NT2/D1 (cell line): ENCODE measurements at places on chromosomes 16 and 17.

GRCh38 chr16:31273676-31274075 lies 13.9 kb downstream of the ITGAM start:
- no peak for DNase-seq

- no peak for DNase-seq
Measured at GRCh38 chr16:54359555-54359954, 73.0 kb upstream of the IRX3 start.

- DNase-seq = no peak
Measured at GRCh38 chr16:66278604-66279262, 87.8 kb upstream of the CDH5 start.

- DNase-seq = no peak
Measured at GRCh38 chr16:76235426-76235825, 41.8 kb upstream of the CNTNAP4 start.

GRCh38 chr17:57918017-57918895 lies 37.0 kb downstream of the CUEDC1 start:
- no peak for DNase-seq

- no peak for DNase-seq
Measured at GRCh38 chr17:47660064-47660492, 10.4 kb downstream of the KPNB1 start.

- DNase-seq = no peak
Measured at GRCh38 chr16:56800355-56800754, 64.7 kb upstream of the SLC12A3 start.

DNA sequence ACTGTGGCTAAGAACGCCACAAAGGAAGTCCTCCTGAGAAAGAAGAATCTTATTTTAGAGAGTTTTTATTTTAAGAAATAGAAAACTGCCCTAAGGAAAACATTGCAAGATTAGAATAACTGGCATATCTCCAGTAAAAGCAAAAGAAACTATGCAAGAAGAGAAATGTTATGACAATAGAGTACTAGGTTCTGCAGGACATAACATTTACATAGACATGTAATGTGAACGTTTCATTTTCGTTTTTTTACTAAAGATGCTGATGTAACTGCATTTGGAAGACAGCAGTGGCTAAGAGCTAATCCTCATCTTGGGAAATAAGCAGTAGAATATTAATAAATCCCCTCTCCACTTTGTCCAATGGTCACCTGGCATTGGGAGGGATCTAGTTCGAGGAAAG lies 7.8 kb upstream of the ASGR2 start:
- DNase-seq = no peak

GRCh38 chr17:66975188-66975587 lies 10.7 kb downstream of the CACNG4 start:
- no peak for DNase-seq

DNA sequence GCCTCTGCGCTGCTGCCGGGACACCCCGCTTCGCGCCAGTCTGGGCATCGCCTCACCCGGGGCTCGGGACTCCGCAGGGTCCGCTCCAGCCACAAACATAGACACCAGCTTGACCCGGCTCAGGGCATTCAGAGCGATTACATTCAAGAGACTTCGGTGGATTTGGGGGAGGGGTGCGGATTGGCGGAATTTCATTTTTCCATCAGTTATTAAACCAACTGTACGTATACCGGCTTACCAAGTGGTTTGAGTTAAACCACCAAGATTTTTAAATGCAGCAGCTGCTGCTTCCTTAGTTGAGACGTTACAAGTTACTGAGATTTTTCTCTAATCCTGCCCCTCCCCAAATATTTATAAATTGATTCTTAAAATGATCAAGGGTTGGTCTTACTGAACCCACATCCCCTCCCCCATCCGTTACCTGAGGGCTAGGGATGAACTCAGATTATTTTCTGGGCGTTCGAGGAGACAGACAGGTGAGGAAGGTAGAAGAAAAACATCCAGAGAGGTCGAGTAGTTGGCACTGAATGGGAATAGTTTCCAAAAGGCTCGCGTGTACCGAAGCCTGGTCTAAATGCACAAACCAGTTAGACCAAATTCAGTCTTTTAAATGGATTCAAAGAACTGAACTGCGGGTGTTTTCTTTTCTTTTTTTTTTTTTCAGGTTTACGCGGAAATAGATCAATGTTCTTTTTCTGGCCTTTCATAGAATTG lies 1.5 kb downstream of the CRHR1 start:
- DNase-seq = no peak

DNA sequence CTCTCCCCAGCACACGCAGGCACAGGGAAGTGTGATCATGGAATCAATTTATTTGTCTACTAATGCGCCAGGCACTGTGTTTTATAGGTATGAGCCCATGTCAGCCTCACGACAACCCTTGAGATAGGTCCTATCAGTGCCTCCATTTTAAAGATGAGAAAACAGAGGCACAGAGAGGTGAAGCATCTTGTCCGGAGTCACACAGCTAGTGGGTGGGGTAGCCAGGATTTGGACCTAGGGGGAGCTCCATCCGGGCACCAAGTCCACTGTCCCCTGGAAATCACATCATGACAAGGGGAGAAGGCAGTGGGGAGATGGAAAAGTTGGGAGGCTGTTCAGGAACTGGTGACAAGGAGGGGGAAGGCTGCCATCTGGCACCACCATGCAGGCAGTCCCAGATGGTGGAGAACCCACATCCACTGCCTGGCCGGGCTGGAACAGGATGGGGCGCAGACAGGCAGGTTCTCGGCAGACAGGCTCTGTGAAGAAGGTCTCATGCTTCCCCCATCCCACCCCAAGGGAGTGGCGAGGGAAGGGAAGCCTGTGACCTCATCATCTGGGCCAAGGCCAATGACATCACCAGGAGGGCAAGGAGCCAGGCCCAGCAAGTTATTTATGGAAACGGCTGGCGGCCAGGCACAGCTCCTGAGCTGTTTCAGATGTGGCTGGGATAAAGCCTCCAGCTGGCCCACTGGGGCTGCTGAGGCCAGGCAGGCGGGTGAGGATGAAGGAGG lies 126.0 kb upstream of the SDK2 start:
- no peak for DNase-seq

GRCh38 chr17:76119409-76120371 lies 16.1 kb upstream of the EXOC7 start:
- no peak for DNase-seq

- no peak for DNase-seq
Measured at GRCh38 chr16:19520861-19521331, 1.0 kb downstream of the GDE1 start.

- no peak for DNase-seq
Measured at GRCh38 chr17:45413498-45413923, 19.2 kb downstream of the ARHGAP27 start.

GRCh38 chr17:19306160-19307111 lies 56.1 kb downstream of the B9D1 start:
- no peak for DNase-seq
